ENCODE measurements at places on chromosomes 12 and 14.

- DNase-seq, result no peak
These were observed 32.1 kb upstream of the STON2 start for GRCh38 chr14:81432219-81432661.

DNA sequence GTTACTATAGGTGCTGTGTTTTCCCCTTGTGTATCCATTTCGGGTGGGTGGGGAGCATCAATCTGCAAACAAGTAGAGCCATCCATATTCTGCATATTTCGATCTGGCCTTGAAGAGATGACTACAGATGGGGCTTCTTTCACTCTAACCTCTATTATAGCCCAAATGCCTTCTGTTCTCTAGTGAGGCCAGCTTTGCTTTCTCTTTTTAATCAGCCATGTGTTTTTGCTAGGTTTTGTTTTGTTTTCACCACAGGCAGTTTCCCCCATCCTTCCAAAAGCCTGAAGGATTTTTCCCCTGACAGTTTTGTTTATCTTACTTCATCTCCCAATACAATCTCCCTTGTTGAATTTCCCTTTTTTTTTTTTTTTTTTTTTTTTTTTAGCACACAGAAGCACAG is 224.1 kb downstream of the BTG1 start:
- DNase-seq, result no peak

DNA sequence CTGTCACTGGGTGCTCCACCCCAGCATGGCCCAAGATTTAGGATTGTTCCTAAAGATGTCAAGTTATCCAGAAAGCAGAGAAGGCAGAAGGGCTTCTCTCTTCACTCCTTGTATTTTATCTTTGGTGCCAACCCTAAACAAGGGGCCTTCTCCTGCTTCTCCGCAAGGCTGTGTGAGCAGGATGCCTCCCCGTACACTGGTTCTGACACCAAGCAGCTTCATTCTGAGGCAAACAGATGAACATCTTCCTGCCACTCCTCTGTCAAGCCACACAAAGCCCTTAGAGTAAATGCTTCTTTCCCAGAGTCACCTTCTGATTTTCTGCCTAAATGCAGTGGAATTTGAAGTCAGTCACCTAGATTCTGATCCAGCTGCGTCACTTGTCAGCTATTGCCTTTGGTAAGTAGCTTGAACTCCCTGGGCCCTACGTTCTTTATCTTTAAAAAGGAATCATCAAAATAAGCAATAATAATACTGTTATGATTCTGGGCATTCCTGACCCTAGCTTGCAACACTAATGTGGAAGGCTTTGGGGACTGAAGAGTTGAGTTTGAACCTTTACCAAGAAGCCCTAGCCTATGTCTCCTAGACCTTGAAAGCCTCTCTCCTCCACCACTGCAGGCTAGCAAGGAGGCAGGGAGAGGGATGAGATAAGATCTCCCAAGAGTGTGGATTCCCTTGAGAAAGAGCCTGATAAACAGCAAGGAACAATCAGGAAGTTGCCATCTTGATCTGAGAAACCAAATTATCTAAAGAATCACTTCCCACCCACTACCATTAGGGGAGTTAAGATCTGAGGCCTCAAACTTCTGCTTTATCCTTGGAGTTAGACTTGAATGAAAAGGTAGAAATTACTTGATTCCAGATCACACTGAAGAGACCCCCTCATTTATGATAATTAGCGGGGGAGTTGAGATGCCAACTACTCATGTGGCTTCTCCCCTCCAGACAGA is 5.7 kb downstream of the KRT73 start:
- no peak for DNase-seq

- no peak for DNase-seq
These were observed 107.5 kb downstream of the TMEM260 start for GRCh38 chr14:56687123-56687522.

GRCh38 chr12:92753976-92754885 is 51.4 kb downstream of the PLEKHG7 start:
- DNase-seq, result no peak

GRCh38 chr14:68512088-68512487 is 280.8 kb downstream of the ZFP36L1 start:
- no peak for DNase-seq

DNA sequence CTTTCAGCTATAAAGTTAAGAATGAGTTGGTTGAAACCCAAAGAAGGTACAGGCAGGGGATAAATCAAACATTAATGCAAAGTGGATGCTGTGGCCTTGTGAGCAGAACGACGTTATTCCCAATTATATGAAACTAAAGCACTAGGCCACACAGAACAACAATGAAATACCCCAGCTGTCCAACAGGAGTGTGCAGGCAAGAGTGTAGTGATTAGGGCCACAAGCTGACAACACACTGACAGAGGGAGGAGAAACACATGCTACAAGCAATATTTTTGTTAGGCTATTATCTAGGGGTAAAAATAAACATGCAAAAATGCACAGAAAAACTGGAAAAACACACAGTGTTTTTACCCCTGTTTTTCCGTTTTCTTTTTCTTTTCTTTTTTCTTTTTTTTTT is 15.0 kb downstream of the MAP3K9 start:
- DNase-seq, result no peak

- no peak for DNase-seq
These were observed 34.1 kb upstream of the KLHDC2 start for GRCh38 chr14:49733836-49734235.

GRCh38 chr12:114682785-114683708 is 928 bp downstream of the TBX3 start:
- no peak for DNase-seq

DNA sequence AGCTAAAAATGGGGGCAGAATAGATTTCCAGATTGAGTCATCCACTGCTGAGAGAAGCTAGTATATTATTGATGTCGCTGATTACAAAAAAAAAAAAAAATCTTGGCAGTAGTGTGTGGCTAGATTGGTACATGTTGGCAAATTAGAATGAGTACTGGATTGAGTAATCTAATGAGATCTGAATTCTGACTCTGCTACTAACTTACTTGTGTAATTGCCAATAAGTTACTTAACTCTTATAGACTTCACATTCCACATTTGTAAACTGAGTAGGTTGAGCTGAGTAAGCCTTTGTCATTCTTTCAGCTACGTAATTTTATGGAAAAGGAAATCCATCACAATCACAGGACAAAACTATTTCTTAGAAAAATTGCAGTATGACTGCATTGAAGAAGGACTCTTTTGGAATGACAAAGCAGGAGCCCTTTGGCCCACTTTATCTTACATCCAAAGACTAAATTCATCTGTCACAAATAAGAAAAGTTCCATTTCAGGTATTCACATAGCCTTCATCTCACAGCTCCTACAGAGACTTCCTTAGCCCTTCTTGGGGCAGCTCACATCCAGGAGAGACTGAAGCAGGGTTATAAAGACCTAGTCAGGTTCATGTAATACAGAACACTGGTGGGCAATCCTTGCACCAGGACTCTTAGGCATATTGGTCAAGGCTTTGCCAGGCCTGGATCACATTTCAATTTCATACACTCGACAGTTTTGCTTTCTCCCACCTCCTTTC is 197.3 kb upstream of the CPNE8 start:
- DNase-seq, result no peak

GRCh38 chr12:83256562-83256961 is 569.9 kb downstream of the TMTC2 start:
- DNase-seq, result no peak

GRCh38 chr12:15304296-15304695 is 18.0 kb upstream of the PTPRO start:
- DNase-seq, result no peak

GRCh38 chr12:56990648-56991318 is 15.6 kb downstream of the ZBTB39 start:
- DNase-seq, result no peak

DNA sequence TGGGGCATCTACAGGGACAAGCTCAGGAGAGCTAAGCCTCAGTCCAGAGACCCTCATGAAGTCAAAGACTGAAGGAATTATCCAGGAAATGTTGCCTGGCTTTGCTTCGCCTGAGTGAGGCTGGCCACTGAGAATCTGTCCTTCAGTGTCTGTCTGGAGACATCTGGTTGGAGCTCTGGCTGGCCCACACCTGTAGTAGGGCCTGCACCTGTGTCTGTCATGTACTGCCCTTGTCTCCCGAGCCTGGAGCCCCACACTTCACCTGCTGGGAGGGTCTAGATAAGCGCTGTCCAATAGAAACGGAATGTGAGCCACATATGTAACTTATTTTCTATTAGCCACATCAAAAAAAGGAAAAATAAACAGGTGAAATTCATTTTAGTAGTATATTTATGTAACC is 9.9 kb upstream of the HDAC7 start:
- no peak for DNase-seq

GRCh38 chr12:120498870-120499515 is 3.1 kb downstream of the DYNLL1 start:
- no peak for DNase-seq

- DNase-seq, result no peak
These were observed 300.8 kb downstream of the APAF1 start for GRCh38 chr12:98945864-98946263.

DNA sequence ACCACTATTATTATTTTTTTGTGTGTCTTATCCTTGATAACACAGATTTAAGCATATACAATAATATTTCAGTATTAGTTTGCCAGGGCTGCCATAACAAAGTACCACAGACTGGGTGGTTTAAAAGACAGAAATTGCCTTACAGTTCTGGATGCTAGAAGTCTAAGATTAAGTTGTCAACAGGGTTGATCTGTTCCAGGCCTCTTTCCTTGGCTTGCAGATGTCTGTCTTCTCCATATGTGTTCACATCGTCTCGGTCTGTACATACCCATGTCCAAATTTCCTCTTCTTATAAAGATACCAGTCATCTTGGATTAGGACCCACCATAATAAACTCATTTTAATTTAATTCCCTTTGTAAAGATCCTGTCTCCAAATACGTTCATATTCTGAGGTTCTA is 204.8 kb downstream of the SOX5 start:
- DNase-seq, result no peak

- no peak for DNase-seq
These were observed 359.8 kb downstream of the FOXG1 start for GRCh38 chr14:29126361-29126760.

DNA sequence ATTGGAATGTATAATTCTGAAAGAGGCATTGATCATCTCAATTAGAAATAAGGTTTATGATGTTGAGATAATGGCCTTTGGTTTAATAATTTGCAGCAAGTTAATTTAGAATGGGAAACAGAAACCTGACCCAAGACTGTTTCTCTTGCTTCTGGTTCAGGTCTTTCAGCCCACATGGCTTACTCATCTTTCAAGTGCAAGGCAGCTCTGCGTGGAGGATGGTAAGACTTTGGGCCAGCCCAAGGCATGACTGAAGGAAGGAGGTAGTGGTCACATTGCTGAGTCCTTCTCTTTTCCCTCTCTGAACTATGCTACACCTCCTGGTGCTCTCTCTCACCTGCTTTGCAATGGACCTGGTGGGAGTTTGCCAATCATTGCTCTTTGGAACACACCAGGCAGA is 98.7 kb downstream of the CAND1 start:
- no peak for DNase-seq

DNA sequence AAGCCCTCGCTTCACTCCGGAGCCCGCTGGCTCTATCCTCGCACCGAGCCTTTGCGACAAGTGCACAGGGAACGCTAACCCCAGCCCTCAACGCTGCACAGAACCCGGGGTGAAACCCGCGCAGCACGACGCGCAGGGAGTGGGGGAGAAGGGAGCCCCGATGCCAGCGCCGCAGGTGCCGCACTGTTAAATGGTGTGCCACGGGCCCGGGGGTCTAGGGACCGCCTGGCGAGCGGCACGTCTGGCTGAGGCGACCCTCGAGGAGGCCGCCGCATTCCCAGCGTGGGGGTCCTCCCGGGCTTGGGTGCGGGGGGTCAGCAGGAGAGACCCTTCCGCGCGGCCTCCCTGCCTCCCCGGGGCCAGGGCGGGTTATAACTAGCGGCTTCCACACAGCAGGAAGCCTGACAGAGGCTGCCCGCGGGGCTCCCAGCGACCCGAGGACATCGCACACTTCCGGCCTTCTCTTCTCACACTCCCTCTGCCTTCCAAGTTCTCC is 23.8 kb upstream of the LRTM2 start:
- no peak for DNase-seq

GRCh38 chr12:102016472-102016871 is 45.3 kb downstream of the WASHC3 start:
- DNase-seq, result no peak

- no peak for DNase-seq
These were observed 383.0 kb downstream of the LRIG3 start for GRCh38 chr12:58537278-58537677.

GRCh38 chr14:38121320-38122020 is 86.2 kb upstream of the SSTR1 start:
- no peak for DNase-seq

DNA sequence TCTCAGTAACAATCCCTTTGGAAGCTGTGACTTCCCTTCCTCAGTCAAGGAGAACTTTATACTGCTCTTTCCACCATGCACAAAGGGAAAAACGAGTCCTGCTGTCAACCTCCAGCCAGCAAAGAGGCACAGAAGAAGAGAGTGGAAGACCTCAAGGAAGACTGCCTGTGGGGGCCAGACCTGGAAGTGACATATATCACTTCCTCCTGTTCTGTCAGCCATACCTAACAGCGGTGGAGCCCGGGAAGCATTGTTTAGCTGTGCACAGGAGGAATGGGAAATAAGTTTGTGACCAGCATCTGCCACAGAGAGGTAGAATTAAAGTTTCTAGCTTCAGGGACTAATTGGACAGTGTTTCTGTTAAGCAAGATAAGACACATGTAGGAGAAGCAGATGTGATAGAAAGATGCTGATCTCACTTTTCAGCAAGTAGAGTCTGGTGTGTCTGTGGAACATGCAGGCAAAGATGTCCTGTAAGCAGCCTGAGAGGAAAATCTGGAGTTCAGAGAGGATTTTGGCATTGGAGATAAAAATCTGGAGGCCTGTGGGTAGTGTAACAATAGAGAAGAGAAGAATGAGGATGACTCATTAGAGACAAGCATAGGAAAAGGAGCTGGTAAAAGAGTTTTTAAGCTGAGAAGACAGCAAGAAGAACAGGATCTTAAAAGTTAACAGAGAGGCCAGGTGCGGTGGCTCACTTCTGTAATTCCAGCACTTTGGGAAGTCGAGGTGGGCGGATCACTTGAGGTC is 141.6 kb upstream of the CPSF6 start:
- DNase-seq, result no peak

DNA sequence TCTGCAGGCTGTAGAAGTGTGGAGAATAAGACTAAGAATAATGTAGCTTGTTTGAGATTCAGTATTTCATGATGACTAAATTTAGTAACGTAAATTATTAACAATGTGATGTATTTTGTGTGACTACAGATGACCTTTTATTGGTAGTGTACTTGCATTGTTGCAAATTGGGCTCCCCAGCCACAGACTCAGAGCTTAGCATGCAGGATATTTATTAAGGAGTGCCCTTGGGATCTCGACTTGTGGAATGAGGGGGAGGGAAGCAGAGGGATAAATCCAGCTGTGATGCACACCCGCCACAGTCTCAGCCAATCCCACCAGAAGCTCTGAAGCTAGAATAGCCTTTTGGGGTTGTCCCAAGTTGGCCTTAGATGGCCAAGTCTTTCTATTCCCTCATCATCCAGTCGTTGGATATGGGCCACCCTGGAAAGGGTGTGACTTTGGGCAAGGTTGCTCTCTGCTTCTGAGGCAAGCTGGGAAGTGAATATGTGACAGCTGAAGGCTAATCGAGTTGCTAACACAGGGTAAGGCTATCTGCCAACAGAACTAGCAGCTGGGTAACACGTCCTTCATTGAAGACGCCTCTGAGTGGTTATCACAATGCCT is 42.1 kb upstream of the USP44 start:
- no peak for DNase-seq
